Hypothalamus (tissue), 51 donors: ENCODE measurements at places on chromosomes 16 and 17.
A peak's percentile ranks its signal among the peaks of the same experiment; 100 is the strongest.

DNA sequence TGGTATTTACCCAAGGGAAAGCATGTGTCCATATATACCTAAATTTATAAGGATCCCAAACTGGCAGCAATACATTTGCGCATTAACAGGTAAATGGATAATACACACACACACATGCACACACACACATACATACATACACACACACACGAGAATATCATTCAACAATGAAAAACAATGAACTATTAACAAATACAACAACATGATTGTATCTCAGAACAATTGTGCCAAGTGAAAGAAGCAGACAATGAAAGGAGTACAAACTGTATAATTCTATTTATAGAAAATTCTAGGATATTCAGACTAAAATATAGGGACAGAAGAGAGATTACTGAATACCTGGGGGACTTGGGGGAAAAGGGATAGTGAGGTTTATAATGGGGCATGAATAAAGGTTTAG is 323.0 kb downstream of the KCNJ2 start:
- DNase-seq, result no peak

GRCh38 chr17:17958982-17959381 is 13.2 kb downstream of the TOM1L2 start:
- DNase-seq, result no peak

- DNase-seq, result no peak
Measured at GRCh38 chr16:85167589-85168537, 55.6 kb upstream of the CIBAR2 start.

GRCh38 chr17:11545696-11546095 is 52.6 kb upstream of the DNAH9 start:
- DNase-seq, result no peak

DNA sequence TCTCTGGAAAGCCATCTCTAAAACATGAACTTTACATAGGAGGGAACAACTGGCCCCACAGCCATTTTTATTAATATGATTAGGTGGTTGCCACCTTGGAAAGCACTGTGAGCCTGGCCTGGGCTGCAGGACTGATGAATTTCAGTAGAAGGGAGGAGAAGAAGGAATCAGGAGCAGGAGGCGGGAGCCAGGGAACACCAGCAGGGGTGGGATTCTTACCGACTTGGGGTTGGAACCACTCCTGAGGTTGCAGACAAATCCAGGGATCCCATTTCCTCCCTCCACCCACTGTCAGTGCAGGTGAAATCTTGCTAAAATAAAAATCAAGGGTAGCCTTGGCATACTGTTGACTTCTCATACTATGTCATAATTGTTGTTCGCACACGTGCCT is 16.9 kb upstream of the MAP3K14 start:
- DNase-seq, result no peak

GRCh38 chr17:75271233-75271954 is 363 bp upstream of the MIF4GD start:
- no peak for DNase-seq

DNA sequence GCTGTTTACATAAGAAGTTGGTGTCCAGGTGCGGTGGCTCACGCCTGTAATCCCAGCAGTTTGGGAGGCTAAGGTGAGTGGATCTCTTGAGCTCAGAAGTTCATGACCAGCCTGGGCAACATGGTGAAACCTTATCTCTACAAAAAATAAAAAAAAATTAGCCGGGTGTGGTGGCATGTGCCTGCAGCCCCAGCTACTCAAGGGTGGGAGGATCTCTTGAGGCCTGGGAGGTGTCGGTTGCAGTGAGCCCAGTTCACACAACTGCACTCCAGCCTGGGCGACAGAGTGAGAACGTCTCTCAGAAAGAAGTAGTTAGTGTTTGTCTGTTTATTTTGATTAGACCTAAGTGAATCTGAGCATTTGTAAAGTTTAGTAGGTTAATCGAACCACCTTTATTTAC is 12.8 kb downstream of the DDX19A start:
- DNase-seq, result no peak

GRCh38 chr17:32112416-32112815 is 29.9 kb upstream of the RHOT1 start:
- DNase-seq, result no peak

- DNase-seq, result no peak
Measured at GRCh38 chr17:17091856-17092756, 49.8 kb downstream of the MPRIP start.

- DNase-seq, result no peak
Measured at GRCh38 chr16:12951392-12951791, 50.0 kb downstream of the SHISA9 start.

- no peak for DNase-seq
Measured at GRCh38 chr16:21336231-21336630, 58.1 kb upstream of the CRYM start.

- no peak for DNase-seq
Measured at GRCh38 chr17:43416998-43417890, 18.5 kb downstream of the ARL4D start.

DNA sequence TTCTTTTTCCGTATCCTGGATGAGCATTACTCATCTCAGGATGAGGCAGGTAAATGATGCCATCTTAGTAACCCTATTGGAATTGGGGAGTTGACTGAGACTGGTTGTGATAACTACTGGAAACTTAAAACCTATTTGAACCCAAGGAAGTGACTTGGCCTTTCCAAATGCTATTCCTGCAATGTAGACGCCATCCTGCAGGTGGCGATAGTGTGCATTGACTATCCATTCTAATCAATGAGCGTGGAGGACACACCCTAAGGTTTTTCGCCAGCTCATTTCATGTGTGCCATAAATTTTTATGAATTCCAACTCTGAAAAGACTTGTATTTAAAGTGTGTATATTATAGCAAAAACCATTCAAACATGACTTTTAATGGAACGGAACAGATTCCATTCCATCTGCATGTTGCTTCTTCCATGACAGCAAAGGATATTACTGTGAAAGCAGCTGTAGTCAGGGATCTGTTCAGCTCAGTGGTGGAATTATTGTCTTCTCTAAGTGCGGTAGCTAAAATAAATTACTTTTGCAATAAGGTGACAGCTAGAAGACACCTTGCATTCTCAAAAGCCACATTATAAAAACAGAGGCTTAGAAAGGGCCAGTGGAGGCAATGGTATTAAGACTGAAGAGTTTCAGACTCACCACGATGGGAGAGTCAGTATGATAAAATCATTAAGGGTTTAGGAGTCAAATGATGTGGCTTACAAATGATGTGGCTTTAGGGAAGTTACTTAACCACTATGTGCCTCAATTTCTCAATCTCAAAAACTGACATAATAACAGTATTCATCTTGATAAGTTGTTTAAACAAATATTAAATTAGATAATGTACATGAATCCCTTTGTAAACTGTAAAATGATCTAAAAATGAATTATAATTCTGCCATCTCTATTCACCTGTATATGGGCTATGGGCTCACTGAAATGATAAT is 55.5 kb downstream of the SYT17 start:
- DNase-seq, result no peak

GRCh38 chr17:77432742-77433141 is 292.0 kb downstream of the SEC14L1 start:
- DNase-seq, result no peak

DNA sequence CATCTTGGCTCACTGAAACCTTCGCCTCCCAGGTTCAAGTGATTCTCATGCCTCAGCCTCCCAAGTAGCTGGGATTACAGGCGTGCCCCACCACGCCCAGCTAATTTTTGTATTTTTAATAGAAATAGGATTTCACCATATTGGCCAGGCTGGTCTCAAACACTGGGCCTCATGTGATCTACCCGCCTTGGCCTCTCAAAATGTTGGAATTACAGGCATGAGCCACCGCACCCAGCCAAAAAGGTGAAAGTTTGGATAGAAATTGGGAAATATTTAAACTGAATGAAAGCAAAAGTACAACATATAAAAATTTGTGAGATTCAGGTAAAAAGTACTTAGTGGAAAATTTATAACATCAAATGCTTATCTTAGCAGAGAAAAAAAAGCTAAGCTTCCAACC is 52.9 kb upstream of the KIFC3 start:
- no peak for DNase-seq

GRCh38 chr17:37087683-37088082 is 138.9 kb downstream of the AATF start:
- DNase-seq, result no peak

- DNase-seq, result no peak
Measured at GRCh38 chr17:63476854-63477479, at the start of gene ACE. ACE (plus strand) TSS chr17:63477061; CDS start chr17:63477095, 34 bp downstream.

DNA sequence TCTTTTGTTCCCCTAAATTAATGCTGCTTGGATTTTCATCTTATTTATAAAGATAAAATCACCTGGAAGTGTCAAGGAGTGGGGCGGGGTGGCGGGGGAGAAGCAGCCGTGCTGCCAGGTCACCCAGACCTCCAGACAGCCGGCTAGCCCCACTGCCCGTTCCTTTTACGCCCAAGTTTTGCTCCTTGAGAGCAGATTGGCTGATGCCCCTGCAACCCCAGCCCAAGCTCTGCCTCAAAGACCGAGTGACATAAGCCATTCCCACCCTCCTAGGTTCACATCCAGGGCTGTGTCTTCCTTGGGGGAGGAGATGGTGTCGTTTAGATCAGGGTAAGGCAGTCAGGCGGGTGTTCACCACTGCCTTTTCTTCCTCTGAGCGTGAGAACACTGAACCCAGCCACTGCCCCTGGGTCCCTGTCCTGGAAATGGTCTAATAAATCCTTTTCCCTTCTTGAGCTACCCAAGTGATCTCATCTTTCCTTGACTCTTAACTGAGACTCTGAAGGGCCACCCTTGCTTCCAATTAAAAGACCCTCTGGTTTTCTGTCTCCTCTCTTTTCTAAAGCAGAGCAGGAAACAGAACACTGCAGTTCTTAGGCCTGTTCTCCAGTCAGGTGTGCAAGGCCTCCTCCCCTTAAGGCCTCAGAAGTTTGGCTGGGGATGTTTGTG is 5.7 kb downstream of the PDF start:
- no peak for DNase-seq

DNA sequence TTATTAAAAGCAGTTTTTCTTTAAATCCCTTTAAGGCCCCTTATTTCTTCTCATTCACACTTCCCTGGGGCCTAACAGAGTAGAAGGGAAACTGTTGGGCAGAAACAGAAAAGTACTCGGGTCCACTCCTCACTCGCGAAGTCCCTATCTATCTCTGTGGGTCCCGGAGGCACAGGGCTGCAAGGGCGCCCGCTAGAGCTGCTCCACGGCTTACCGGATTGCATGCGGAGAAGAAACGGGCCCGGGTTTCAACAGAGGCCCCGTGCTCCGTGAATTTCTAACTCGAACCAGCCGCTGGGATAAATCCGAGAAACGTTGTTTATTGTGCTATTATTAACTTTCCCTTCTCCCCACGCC is 4.3 kb downstream of the CBLN1 start:
- DNase-seq, result no peak

- no peak for DNase-seq
Measured at GRCh38 chr17:42514867-42515266, 21.2 kb upstream of the NAGLU start.

DNA sequence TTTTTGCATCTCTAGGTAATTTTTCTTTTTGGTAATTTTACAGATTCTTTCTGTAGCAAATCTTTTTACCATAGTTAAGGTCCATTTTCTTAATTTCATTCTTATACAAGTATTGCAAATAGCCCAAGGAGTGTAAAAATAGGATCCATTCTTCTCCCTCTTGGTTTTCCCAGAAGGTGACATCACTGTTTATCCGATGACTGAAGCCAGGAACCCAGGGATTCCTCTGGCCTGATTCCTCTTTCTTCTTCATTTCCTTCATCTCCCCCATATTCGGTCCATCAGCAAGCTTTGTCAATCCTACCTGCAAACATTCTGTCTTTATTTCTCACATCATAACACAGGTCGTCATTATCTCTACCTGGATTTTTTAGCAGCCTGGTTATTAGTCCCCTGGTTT is 5.3 kb downstream of the RBBP6 start:
- no peak for DNase-seq

DNA sequence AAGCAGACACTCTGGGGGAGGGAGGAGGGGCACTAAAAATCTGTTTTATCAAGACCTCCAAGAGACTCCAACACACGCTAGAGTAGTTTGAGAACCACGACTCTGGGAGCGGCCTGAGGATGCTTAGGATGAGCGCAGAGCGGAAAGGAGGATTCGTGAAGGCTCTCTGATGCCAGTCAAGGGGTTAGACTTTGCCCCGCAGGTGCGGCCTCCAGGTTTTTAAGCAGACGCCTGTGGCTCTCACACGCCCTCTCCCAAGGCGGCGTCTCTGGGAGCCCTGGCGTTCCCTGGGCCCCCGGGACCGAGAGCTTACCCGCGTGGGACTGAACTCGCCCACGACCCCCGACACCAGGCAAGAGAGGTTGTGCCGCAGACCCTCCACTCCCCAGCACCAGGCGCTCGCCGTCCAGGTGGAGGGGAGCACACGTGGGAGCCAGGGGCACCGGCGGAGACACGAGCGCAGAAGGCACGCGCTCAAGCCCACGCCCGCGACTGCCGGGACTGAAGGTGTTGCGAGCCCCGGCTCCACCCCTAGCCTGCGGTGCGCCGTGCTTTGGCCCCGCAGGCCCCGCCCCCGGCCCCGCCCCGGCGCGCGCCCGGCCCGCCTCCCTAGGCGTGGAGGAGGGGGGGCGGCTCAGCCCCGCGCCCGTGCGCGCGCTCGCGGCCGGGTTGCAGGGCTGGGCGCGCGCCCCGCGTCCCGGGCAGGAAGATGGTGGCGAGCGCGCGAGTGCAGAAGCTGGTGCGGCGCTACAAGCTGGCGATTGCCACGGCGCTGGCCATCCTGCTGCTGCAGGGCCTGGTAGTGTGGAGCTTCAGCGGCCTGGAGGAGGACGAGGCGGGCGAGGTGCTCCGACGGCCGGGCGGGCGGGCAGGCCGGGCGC is at the start of gene XYLT2:
XYLT2 (plus strand) TSS at position 695 of the 881 bp plus-strand sequence; CDS start at position 710, 15 bp downstream.
- DNase-seq, result peak; percentile 85

- no peak for DNase-seq
Measured at GRCh38 chr16:47254756-47255155, 111.0 kb upstream of the NETO2 start.

DNA sequence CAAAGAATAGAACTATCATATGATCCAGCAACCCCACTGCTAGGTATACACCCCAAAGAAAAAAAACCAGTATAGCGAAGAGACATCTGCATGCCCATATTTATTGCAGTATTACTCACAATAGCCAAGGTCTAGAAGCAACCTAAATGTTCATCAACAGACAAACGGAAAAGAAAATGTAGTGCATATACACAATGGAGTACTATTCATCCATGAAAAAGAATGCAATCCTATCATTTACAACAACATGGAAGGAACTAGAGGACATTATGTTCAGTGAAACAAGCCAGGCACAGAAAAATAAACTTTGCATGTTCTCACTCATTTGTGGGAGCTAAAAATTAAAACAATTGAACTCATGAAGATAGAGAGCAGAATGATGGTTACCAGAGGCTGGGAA is 55.3 kb downstream of the WDR59 start:
- DNase-seq, result no peak

DNA sequence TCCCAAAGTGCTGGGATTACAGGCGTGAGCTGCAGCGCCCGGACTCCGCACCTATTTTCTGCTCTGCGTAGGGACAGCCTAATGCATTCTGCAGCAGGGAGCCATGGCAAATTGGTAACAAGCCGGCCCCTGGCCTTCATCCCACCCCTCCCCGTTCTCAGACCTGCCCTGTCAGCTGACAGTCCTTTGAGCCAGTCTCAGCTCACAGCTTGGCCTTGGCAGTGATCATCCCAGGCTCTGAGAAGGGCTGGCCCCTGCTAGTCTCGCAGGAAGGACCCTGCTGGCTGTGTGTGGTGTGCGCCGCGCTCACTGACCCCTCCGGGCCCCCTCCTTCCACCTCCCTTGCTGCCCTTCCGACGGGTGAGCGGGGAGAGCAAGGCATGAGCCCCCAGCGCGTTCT is 10.3 kb upstream of the NPTX1 start:
- no peak for DNase-seq

GRCh38 chr16:55009581-55009980 is 78.9 kb downstream of the IRX5 start:
- no peak for DNase-seq

GRCh38 chr16:34648-34987 is 18.8 kb downstream of the POLR3K start:
- DNase-seq, result no peak

- DNase-seq, result no peak
Measured at GRCh38 chr16:2039274-2040031, 8.2 kb downstream of the NTHL1 start.
